ENCODE measurements at places on chromosomes 11 and 22. TPM values are rescaled to one million over a fixed set of nuclear protein-coding genes. Genes with fewer than 3 reads are reported as not detected.

The ANGPTL5 gene
- total RNA-seq, result not detected

The MMP8 gene
- not detected for total RNA-seq

The OR51E1 gene
- total RNA-seq, result not detected

The CFAP300 gene
- 13.3 TPM for total RNA-seq

The BCO2 gene
- total RNA-seq, result 1.2 TPM

The KDM4D gene
- 0.65 TPM for total RNA-seq

The OR5P2 gene
- 0.79 TPM for total RNA-seq

The KCNJ11 gene
- total RNA-seq, result under 0.01 TPM

The TTC28 gene
- 17.8 TPM for total RNA-seq

The KCNQ1OT1 gene
- 20.8 TPM for total RNA-seq

The MS4A6E gene
- total RNA-seq, result not detected

The MAJIN gene
- total RNA-seq, result not detected

The WBP2NL gene
- 1.2 TPM for total RNA-seq

The ST14 gene
- total RNA-seq, result 0.11 TPM

The ZC3H12C gene
- total RNA-seq, result 33.0 TPM

The VSTM5 gene
- total RNA-seq, result 0.39 TPM

The DDX25 gene
- total RNA-seq, result not detected

The SEC14L6 gene
- not detected for total RNA-seq

The HORMAD2 gene
- total RNA-seq, result not detected

The TRIM22 gene
- 5.9 TPM for total RNA-seq

The LRRC56 gene
- total RNA-seq, result 0.22 TPM

The OR6T1 gene
- total RNA-seq, result not detected

The EFEMP2 gene
- 68.7 TPM for total RNA-seq

The RAPSN gene
- total RNA-seq, result 0.79 TPM

The CHRNA10 gene
- total RNA-seq, result 0.65 TPM
